ENCODE measurements at places on chromosomes 3 and 15.

- DNase-seq = no peak
Observed at GRCh38 chr15:50251638-50252182, 13.8 kb downstream of the HDC start.

GRCh38 chr15:101132390-101133180, 119.3 kb downstream of the CHSY1 start:
- DNase-seq = no peak

- DNase-seq = no peak
Observed at GRCh38 chr3:94065819-94066480, 3.1 kb downstream of the NSUN3 start.

GRCh38 chr3:150697646-150698045, 6.1 kb downstream of the ERICH6 start:
- no peak for DNase-seq

GRCh38 chr3:49133226-49133951, 539 bp upstream of the LAMB2 start:
- DNase-seq = peak; percentile 94

DNA sequence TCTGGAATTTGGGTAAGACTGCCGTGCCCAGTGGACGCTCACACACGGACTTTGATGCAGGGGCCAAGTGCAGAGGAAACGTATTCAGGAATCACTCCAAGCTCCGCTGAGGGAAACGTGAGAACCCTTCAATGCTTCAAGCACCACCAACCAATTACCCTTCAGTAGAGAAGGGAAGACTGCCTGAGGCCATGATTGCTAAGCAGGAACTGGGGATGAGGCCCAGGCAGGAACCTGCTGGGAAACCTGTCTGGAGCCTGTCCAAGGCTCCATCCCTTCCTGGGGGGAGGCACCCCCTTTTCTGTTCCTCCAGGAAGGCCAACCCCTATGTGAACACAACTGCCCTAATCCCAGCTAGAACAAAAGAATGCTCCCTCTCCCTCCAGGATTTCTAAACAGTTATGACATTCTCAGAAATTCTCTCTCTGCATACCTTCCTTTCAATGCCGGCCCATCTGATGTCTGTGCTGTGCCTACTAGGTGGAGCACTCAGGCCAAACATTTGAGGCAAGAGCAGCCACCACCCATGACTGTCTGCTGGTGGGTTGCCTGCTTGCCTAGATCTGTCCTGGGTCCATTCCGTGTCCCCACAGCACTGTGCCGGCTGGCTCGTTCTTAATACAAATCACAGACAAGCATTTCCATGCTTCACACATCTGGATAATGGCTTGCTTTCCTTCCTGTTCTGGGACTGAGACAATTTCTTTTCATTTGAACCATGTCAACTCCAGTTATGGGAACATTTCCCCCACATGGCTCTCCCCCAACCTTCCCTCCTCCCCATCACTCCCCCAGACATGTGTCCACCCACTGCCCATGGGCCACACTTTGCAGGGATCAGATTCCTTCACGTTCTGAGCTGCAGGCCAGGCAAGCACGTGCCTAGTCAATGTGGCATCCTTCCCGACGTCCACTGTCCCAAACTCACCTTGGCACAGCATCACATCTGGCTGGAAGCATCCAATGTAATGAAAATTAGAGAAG, 149.4 kb downstream of the ADAMTS17 start:
- no peak for DNase-seq

DNA sequence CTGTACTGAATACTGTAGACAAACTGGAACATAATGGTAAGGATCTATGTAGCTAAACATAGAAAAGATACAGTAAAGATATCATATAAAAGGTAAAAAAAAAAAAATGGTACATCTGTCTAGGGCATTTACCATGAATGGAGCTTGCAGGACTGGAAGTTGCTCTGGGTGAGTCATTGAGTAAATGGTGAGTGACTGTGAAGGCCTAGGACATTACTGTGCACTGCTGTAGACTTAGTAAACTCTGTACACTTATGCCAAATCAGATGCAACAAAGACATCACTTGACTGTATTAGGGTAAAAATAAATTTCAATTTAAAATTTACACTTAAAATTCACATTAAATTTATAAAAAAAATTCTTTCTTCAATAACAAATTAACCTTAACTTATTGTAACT, 281.3 kb upstream of the LMCD1 start:
- DNase-seq = no peak

- DNase-seq = no peak
Observed at GRCh38 chr3:126993436-126993835, 10.5 kb downstream of the PLXNA1 start.

DNA sequence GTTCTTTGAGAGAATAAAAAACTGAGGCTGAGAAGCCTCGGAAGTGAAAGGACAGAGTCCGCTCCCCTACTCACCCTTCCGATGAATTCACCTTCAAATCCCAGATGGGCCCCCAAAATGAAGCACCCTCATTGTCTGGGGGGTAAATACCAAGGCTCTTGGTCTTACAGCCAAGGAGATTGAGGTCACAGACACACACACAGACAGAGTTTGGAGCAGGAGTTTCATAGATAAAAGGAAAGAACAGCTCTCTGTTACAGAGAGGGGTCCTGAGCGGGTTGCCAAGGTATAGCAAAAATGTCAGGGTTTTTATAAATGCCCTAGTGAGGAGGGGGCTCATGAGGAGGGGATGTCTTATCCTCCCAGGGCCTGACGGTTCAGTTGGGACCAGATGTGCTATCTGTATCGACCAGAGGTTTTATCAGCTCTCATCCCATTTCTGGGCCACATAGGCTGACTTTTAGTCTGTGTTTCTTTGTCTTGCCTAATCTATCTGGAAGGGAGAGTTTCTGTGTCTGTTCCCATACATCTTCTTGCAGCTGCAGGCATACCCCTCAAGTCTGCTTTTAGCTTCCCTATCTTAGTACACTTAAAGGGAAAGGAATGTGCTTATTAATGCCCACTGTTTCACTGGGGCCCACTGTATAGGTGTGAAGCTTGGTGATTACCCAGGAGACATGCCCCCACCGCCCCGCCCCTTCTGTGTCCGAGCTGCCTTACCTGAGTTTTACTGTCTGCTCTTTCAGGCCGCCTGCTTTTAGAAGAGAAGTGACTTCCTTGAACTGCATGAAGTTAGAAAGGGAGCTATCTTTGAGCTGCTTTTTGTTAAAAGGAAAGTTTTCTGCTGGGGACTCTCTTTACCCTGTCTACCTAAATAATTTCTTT, 66.8 kb upstream of the ATP11B start:
- no peak for DNase-seq

- no peak for DNase-seq
Observed at GRCh38 chr3:160124224-160124623, 101.0 kb upstream of the C3orf80 start.

GRCh38 chr3:126895178-126896066, 87.5 kb upstream of the PLXNA1 start:
- no peak for DNase-seq

- no peak for DNase-seq
Observed at GRCh38 chr3:179967622-179968021, 69.1 kb downstream of the PEX5L start.

GRCh38 chr15:79380755-79381497, 51.2 kb upstream of the MINAR1 start:
- peak; percentile 91 for DNase-seq

DNA sequence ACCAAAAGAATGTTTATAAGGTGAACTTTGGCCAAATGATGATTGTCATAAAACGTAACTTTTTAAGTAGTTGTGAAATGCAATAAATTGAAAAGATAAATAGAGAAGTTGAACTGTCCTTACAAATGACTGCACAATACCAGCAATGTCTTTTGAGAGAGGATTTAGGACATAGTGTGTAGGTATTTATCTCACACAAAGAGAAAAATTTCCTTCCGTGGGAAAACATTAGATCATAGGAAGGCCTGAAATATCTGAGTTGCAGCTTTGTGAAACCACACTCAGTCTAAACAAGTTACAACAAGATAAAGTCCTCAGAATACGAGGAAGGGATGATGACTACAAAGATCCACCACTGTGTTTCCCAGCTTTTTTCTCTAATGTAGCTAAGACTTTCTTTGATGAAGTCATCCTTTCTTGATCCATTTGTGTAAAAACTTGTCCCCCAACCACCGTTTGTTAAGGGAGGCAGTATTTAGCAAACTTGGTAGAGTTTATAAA, 16.0 kb downstream of the ROBO2 start:
- DNase-seq = no peak

DNA sequence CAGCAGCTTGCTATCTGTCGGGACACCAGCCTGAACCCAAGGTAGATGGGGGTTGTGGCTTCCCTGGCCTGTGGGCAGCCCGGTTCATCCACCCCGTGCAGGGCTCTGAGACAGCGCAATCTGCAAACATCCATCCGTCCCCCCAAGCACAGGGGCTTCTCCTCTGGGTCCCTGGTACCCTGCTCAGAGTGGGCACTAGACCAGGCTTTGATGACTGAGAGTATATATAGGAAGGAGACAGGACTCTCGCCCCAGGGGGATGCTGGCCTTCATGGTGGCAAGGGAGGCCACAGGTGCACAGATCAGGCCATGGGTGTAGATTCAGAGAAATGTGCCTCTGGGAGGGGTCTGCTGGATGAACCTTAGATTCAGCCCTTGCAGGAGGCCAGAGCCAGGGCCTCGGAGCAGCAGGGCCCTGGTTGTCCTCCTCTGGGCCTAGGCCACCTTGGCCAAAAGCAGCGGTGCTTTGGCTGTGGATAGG, 40.3 kb downstream of the CFAP100 start:
- no peak for DNase-seq

DNA sequence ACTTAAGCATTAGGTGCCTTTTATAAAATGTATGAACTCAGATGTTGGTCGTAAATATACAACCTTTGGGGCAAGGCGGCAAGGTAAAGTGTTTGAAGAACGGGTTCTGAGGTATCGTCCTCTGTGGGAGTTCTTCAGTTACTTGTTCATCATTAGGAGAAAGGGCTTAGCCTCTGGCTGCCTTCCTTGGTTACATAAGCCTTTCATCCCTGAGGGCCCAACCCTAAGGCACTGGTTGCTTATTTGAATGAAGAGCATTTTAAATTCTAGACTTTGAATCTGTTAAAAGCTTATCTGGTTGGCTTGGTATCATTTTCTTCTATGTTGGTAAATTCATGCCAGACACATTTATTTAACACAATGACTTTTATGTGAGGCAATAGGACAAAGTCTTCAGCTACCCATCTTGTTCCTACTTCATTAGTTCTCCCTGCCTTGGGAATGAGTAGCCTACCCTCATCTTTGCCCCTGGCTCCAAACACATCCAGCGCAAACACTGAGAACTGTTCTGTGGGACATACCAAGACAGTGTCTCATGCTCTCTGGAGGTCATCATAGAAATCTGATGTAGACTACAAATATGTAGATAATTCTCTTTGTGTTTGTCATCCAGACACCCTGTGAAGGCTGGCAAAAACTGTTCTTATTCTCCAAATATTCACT, 12.4 kb upstream of the CCDC80 start:
- no peak for DNase-seq

DNA sequence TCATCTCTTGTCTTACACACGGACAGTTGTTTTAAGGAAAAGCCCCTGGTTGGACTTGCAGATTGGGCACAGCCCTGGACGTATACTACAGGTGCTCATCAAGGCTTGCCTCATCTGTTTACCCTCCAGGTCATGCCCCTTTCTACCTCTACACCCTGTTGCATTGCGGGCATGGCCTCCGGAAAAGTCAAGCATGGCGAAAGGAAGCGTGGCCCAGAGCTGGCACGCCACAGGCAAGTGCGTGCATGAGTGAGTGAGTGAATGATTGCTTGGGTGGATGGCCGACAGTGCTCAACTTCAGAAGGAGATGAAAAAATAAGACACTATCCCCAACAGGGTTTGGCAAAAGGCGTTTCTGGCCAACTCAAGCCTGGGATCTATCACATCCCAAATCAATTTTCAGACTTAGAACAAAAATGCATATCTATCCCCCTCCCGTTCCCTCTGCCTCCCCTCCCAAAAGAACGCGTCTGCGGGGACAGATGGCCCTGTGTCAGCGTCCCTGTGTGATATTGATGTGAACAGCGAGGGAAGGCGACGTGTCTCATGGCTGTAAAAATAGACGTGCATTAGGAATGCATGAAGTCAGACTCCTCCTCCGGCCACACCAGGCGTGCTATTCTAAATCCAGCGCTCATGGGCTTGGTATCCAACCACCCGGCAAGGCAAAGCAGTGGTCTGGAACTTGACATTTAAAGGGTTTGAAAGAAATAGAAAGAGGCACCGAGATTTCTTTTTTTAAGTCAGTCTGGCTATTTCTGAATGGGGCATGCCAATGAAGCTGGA, 96.0 kb downstream of the RPLP1 start:
- DNase-seq = no peak

DNA sequence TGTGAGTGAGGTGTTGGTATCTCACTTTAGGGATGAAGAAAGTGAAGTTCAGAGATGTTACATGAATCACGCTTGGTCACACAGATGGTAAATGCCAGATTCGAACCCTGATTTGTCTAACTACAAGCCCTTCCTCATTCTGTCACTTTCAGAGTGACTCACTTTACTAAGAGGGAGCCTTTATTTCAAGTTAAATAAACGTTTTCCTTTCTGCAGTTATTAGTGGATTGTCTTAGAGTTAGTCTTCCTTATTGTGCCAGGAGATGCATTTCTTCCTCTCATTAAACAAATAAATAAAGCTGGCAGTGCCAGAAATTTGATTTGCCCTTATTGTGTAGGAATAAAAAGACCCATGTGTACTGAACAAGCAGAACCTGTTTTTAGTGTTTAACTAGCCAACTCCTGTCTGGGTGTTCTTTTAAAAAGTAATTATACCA, 162.5 kb downstream of the AKAP13 start:
- DNase-seq = no peak

DNA sequence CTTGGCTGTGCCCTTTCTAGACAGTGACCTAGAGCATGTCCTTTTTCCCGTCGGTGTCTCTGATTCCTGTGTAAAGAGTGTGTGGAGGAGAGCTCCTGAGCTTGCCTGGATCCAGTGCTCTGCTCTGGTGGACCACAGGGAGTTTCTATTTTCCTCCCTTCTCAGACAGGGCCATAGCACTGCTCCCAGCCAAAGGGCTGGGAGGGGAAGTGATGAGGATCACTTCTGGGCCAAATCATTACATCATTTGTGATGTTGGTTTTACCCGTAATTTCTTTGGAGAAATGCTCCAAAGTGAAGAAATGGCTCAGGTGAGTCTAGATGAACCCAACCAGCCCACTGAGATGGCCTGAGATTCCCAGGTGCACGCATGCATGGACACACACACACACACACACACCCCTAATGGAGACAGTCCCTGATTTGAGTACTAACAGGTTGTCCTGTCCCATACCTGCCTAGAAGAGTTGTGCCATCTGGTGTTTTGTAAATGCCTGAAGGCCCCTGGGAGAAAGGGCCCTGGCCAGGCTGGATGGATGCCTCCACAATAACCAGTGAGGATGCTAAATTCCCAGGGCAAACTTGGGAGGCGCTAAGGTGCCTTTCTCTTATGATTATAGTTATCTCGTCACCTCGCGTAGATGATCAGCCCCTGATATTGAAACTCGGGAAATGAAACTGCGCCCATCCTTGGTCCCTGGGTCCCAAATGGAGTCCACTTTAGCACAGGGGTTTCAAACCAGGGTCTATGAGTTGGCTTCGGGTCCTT, 86.9 kb downstream of the ASB7 start:
- peak; percentile 33 for DNase-seq
